ENCODE measurements at places on chromosomes 7 and 10. TPM values are rescaled to one million over a fixed set of nuclear protein-coding genes. Genes with fewer than 3 reads are reported as not detected.

TSPAN33 gene
- 14.8 TPM for total RNA-seq

AS3MT gene
- 2.1 TPM for total RNA-seq

DNA sequence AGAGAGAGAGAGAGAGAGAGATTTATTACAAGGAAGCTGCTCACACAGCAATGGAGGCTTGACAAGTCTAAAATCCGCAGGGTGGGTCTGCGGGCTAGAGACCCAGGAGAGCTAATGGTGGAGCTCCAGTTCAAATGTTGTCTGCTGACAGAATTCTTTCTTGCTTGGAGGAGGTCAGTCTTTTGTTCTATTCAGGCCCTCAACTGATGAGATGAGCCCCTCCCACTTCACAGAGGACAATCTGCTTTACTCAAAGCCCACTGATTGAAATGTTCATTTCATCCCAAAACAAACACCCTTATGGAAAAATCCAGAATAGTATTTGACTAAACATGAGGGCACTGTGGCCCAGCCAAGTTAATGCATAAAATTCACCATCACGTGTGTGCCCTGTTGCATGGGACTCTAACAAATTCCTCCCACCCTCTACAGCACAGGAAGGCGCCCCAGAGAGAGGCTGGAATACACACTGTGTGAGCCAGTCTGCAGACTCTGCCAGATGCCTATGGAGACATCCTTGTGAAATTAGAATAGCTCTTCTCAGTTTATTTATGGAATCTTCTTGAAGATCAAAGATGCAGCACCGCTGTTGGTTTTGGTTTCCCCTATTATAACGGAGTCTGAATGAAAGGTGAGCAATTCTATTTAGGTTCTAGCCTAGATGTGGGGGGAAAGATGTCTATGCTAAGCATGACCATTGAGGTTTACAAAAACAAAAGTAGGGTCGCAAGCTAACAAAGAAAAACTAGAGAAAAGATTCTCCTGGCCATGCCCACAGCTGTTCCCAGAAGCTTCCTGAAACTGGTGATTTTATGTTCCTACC lies 123.0 kb upstream of the SFMBT2 start:
- DNase-seq = no peak

DNA sequence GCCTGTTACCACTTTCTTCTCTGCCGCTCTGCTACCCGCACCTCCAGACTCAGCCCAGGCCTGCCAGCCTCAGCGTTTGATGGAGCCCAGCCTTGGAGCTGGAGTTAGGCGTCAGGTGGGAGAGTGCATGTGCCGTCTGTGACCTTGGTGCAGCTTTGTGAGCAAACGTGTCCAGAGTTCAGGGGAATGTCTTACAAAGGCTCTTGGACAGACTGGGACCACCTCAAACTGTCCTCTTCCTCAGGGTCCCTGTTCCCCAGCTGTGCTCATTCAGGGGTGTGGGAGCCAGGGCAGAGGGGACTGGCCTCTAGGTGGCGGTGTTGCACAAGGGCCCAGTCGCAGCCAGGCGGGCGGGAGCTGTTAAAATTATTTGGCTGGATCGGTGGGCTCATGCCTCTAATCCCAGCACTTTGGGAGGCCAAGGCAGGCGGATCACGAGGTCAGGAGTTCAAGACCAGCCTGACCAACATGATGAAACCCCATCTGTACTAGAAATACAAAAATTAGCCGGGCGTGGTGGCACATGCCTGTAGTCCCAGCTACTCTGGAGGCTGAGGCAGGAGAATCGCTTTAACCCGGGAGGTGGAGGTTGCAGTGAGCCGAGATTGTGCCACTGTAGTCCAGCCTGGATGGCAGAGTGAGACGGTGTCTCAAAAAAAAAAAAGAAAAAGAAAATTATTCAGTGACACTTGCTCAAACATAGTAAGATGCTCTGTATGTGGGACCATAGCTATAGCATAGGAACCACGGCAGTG lies 89.2 kb downstream of the ADCY1 start:
- DNase-seq = no peak

- peak; percentile 6 for DNase-seq
Observed at GRCh38 chr10:131126321-131127137, 185.0 kb downstream of the TCERG1L start.

GRCh38 chr7:2698581-2699288 lies 10.7 kb downstream of the AMZ1 start:
- peak; percentile 59 for DNase-seq
